GM12891 (cell line): ENCODE measurements at places on chromosomes 4 and X.

GRCh38 chr4:89021684-89022083 lies 35.3 kb downstream of the FAM13A start:
- DNase-seq, result no peak

GRCh38 chr4:48777739-48778138 lies 2.3 kb downstream of the FRYL start:
- no peak for DNase-seq

- no peak for DNase-seq
These were observed 200.0 kb upstream of the FTHL17 start for GRCh38 chrX:31271615-31272471.

DNA sequence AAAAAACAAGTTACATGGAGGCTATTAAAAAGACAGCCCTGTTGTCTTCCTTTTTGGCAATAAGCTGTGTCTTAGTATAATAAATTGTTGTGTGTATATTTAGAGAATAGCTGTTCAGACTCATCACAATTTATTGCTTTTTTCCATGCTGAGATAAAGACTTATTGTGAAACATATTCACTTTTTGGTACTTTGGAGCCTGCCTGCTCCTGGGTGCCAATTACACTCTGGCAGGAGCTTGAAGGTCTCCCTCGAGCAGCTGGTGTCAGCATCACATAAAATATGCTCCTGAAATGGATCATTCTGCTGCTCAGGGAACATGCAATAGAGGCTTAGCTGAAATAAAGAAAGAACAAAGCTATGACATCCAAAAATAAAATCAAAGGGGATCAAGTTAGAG lies 211.6 kb upstream of the DKK2 start:
- DNase-seq, result no peak

- no peak for DNase-seq
These were observed 723 bp downstream of the NKX6-1 start for GRCh38 chr4:84498203-84498934.

DNA sequence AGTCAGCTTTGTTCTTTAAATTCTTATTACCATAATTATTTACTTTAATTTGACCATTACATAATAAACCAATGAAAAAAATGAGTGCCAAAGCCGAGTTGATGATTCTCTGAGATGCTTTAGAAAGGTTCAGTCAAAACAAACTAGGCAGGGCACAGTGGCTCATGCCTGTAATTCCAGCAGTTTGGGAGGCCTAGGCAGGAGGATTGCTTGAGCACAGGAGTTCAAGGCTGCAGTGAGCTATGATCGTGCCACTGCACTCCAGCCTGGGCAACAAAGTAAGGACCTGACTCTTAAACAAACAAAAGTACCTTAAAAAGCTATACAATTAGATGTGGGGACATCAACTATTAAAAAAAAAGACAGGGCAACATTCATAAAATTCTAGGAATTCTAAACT lies 75.0 kb downstream of the AFAP1 start:
- DNase-seq, result no peak

- no peak for DNase-seq
These were observed 192.3 kb upstream of the ANKRD50 start for GRCh38 chr4:124904723-124905388.

- no peak for DNase-seq
These were observed 292.9 kb downstream of the PRDM5 start for GRCh38 chr4:120629546-120630108.

- DNase-seq, result no peak
These were observed 2.4 kb upstream of the BCORL1 start for GRCh38 chrX:129980001-129980401.

DNA sequence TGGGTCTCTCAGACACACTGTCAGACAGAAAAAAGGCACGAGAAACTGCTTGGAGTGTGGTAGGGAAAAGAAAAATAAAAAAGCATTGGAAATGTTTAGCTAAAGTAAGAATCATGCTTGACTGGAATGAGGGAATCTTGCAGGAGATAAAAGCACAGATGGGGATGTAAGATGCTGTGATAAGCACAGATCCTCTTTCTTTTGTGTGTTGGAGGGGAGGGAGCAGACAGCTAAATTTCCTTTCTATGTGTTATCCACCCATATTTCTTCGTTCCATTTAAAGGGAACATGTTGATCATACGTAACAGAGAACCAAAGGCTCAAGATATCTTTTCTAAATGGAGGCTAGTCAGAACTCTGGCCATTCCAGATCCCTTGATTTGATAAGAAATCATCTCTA lies 614.0 kb upstream of the LCORL start:
- no peak for DNase-seq

DNA sequence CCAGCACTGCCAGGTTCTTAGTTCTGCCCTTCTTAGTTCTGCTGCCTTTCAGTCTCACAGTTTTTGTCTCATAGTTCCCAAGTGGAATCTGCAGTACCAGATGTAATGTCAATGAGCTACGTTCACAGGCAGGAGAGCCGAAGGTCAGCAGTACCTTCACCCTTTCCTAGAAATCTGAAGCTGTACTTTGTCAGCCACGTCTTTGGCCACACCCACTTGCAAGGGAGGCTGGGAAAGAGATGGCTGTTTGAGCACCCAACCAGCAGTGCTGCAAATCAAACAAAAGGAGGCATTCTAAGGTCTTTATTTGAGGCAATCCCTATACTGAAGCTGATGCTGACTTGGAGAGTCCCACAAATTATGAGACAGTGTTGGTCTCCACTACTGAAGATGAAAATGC lies 199.1 kb upstream of the NPY2R start:
- DNase-seq, result no peak

- DNase-seq, result no peak
These were observed 143.8 kb downstream of the ACTRT1 start for GRCh38 chrX:127908384-127908783.

- DNase-seq, result no peak
These were observed 74.1 kb downstream of the ARHGAP10 start for GRCh38 chr4:147805946-147806345.

GRCh38 chr4:6011271-6011671 lies 7.0 kb downstream of the C4orf50 start:
- no peak for DNase-seq

GRCh38 chr4:68383115-68383514 lies 33.2 kb upstream of the YTHDC1 start:
- DNase-seq, result no peak

GRCh38 chrX:67892401-67892800 lies 348.6 kb downstream of the AR start:
- no peak for DNase-seq

DNA sequence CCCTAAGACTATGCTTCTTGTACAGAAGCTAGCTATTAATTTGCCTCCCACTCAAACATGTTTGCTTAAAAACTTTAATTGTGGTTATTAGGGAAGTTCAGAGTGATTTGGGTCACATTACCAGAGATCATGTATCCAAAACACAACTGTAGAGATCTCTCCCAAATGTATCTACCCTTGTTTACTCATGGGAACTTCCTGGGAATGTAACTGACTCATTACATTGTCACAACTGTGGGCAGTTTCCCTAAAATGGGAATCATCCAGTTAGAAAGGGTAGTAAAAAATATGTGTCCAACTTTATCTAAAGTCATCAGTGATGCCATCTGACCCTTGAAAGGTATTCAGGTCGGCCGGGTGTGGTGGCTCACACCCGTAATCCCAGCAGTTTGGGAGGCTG lies 40.3 kb upstream of the GLRA3 start:
- DNase-seq, result no peak

DNA sequence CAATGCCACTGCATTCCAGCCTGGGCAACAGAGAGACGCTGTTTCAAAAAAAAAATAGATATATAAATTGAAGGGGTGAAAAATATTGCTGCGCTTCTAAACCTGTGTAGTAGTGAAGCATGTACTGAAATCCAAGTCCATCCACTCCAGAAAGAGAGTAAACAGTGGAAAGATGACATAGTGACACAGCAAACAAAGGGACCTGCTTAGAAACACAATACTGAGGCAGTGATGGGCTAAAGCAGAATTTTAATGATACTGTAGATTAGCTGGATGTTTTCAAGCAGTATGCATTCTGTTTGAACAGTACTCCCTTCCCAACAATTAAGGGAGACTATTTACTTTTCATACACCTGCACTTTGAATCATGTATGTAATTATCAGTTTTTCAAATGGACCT lies 42.5 kb downstream of the TFDP3 start:
- DNase-seq, result no peak

- no peak for DNase-seq
These were observed 23.4 kb downstream of the TMEM164 start for GRCh38 chrX:110026099-110026844.

GRCh38 chr4:47930971-47931804 lies 16.8 kb upstream of the NFXL1 start:
- DNase-seq, result no peak

GRCh38 chrX:9656277-9656676 lies 109.4 kb downstream of the GPR143 start:
- no peak for DNase-seq

GRCh38 chr4:112234952-112235609 lies 3.5 kb downstream of the AP1AR start:
- DNase-seq, result no peak

GRCh38 chrX:16771483-16772398 lies 14.5 kb upstream of the TXLNG start:
- no peak for DNase-seq

DNA sequence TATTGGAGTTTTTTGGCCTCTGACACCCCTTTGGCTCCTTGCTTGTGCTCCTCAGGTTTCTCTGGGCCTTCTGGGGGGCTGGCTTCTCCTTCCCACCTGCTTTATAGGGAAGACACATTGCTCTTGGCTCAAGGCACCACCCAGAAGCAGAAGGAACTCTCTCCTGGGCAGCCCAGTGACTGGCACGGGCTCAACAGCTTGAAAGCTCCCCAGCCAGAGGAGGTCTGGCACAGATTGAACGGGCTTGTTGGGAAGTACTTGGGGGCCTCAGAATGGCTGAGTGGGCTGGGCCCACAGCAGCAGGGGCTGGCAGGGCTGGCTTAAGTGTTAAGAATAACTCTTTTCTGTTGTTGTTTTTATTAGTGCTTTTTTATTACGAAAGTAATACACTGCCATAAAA lies 11.2 kb upstream of the ZNF185 start:
- DNase-seq, result no peak

GRCh38 chr4:36255577-36255976 lies 11.3 kb upstream of the ARAP2 start:
- DNase-seq, result no peak

- DNase-seq, result no peak
These were observed 219.6 kb downstream of the DKK2 start for GRCh38 chr4:106816496-106816895.

- DNase-seq, result no peak
These were observed 180.3 kb upstream of the ATOH1 start for GRCh38 chr4:93648258-93648657.

GRCh38 chrX:154698630-154699248 lies 45.4 kb upstream of the CTAG2 start:
- DNase-seq, result no peak

DNA sequence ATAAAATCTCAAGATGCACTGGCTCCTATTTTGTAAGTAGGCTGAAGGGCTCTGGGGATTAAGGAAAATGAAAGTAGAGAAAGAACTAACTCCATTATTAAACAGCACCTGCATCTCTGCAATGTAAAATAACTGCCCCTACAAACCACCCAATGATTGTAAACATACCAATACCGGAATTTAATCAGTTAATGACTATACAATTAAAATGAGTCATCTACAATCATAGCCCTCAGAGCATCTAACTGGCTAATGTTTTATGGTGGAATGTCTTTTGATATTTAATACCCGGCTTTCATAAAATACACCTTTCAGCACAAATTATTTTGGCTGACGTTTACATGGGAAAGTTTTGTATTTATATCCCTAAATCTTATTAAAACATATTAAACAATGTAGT lies 142.3 kb downstream of the PAPSS1 start:
- no peak for DNase-seq

DNA sequence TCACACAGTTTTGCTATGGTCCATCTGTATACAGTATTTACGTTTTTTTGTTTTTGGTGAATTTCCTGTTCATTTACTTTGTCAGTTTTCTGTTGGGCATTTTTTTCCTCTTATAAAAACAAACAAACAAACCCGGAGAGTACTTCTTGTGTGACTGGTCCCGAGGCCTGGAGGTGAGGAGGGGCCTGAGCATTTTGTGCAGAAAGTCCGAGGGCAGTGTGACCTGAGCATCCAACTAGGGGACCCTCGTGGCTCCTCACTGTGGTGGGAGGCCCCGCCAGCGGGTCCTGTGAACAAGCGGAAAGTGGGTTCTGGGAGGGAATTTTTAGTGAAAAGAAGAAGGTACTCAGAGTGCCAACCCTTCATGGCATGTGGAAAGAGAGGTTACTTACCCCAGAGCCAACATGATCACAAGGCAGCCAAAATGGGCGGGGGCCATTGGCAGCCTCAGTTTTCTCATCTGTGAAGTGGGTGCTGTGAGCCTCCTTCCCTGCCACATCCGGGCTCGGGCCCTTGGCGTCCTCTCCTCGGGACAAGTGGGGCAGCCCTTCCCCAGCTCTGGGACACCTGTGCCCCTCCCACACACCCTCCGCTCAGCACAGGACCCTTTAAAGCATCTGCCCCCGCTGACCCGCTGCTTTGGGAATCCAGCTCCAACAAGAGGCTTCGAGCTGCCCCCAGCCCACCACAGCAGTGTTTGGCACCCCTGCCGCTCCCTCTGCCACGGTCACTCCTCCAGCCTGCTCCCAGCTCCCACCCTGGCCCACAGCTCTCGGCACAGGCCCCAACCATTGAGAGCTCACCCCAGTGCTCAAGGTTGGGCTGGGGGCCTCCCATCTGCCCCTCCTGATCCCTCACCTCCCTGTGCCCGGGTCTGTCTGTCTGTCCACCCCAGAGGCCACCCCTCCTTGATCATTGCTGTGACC lies 22.8 kb upstream of the GPR78 start:
- DNase-seq, result no peak

GRCh38 chr4:48634688-48635308 lies 144.7 kb downstream of the ZAR1 start:
- no peak for DNase-seq

GRCh38 chr4:123564758-123565346 lies 168.3 kb downstream of the SPRY1 start:
- peak; percentile 51 for DNase-seq

DNA sequence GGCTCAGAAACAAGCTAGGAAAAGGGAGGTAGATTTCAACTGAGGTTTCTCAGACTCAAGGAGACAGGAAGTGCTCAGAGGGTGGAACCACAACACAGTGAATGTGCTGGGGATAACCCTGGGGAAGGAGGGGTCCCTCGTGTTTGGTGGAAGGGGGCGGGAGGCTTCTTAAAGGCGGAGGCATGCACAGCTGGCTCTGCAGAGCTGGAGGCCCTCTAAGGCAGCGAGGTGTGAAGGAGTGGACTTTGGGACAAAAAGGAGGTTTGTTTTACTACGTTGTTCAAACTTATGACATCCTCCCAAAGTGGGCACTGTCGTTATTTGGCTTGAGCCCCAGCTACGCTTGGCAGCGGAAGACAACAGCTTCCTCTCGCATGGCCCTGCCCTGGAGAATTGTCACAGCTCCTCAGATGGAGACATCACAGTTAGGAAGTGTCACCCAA lies 21.7 kb upstream of the MTM1 start:
- no peak for DNase-seq

- no peak for DNase-seq
These were observed 145.9 kb upstream of the NOCT start for GRCh38 chr4:138869631-138870030.

GRCh38 chrX:22664826-22665225 lies 334.9 kb upstream of the DDX53 start:
- DNase-seq, result no peak

- DNase-seq, result no peak
These were observed 21.9 kb downstream of the SYTL5 start for GRCh38 chrX:38028300-38028699.
